ENCODE measurements at places on chromosomes 3 and 15. TPM values are rescaled to one million over a fixed set of nuclear protein-coding genes. Genes with fewer than 3 reads are reported as not detected.

The ABI3BP gene
- total RNA-seq: 16.8 TPM

The HGD gene
- not detected for total RNA-seq

The PLA2G4E gene
- total RNA-seq: not detected

- peak; percentile 69 for DNase-seq
- no peak overlapping the region for H3K27ac ChIP-seq
- H3K4me1 ChIP-seq: peaks cover 41% of the 10 kb centered on the region
- no peaks in the 10 kb centered on the region for H3K27me3 ChIP-seq
- H3K4me3 ChIP-seq: no peak overlapping the region
- H3K36me3 ChIP-seq: no peaks in the 10 kb centered on the region
These were observed 74.9 kb upstream of the MFGE8 start for GRCh38 chr15:88987934-88988671.

The ISLR gene
- total RNA-seq: 110 TPM

- peaks cover 28% of the 10 kb centered on the region for H3K27me3 ChIP-seq
- no peak overlapping the region for H3K27ac ChIP-seq
- no peak for DNase-seq
- H3K4me1 ChIP-seq: no peaks in the 10 kb centered on the region
These were observed 20.0 kb upstream of the CHRNB4 start for GRCh38 chr15:78661001-78661400.

DNA sequence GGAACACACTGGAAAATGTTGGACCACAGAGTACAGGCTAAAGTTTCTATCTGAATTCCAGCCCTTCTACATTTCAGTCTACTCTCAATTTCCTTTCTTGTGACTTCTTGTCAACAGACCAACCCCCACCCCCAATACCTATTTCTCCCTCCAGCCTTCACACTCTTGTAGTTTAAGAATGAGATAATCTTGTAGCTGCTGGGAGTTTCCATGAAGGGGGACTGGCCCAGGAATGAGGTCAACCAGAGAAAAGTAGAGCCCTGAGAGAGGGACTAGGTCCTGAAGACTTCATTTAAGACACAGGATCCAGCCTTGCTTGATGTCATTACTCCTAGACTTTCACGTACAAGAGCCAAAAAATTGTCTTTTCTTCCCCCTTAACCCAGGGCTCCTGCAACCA, 29.5 kb upstream of the FAM107A start:
- no peaks in the 10 kb centered on the region for H3K36me3 ChIP-seq
- no peak for DNase-seq
- peaks cover 38% of the 10 kb centered on the region for H3K27me3 ChIP-seq
- no peak overlapping the region for H3K4me3 ChIP-seq

The ZNF860 gene
- not detected for total RNA-seq

The HYKK gene
- total RNA-seq: 3.9 TPM

The NPAP1 gene
- not detected for total RNA-seq

The CHRM5 gene
- total RNA-seq: not detected

- DNase-seq: peak; percentile 41
- no peaks in the 10 kb centered on the region for H3K27me3 ChIP-seq
- H3K4me3 ChIP-seq: no peak overlapping the region
- H3K27ac ChIP-seq: no peak overlapping the region
These were observed 55.8 kb upstream of the IGF2BP2 start for GRCh38 chr3:185880600-185880999.

DNA sequence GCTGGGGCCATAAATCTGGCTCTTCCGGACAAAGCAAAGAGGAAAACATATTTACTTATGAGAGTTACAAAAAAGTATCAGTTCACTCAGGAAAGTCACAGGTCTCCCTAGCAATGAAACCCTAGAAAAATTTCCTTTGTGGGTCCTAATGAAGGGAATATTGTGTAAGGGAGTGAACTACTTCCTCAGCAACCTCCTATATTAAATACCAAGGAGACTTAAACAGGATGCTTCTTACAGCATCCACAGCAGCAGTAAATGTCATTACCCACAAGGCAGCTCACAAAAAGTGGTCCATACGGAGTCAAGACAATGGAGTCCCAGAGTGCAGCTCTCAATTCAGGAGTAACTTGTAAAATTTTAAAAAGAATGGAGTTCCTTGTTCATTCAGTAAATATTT, 14.9 kb upstream of the SLC24A5 start:
- peaks cover 39% of the 10 kb centered on the region for H3K27me3 ChIP-seq
- H3K4me3 ChIP-seq: no peak overlapping the region

The GPR27 gene
- total RNA-seq: not detected

- H3K4me1 ChIP-seq: peaks cover 40% of the 10 kb centered on the region
- no peaks in the 10 kb centered on the region for H3K36me3 ChIP-seq
- peak overlapping the region; percentile 37 for H3K4me3 ChIP-seq
- peak; percentile 99 for DNase-seq
- H3K27ac ChIP-seq: peak overlapping the region; percentile 97
These were observed 3.5 kb downstream of the ZNF710 start for GRCh38 chr15:90004671-90005070.

The ECE2 gene
- total RNA-seq: not detected

GRCh38 chr3:134423153-134423552, 48.9 kb upstream of the AMOTL2 start:
- H3K4me3 ChIP-seq: no peak overlapping the region
- H3K27ac ChIP-seq: no peak overlapping the region
- no peaks in the 10 kb centered on the region for H3K27me3 ChIP-seq
- H3K4me1 ChIP-seq: peaks cover 16% of the 10 kb centered on the region
- peak; percentile 39 for DNase-seq

DNA sequence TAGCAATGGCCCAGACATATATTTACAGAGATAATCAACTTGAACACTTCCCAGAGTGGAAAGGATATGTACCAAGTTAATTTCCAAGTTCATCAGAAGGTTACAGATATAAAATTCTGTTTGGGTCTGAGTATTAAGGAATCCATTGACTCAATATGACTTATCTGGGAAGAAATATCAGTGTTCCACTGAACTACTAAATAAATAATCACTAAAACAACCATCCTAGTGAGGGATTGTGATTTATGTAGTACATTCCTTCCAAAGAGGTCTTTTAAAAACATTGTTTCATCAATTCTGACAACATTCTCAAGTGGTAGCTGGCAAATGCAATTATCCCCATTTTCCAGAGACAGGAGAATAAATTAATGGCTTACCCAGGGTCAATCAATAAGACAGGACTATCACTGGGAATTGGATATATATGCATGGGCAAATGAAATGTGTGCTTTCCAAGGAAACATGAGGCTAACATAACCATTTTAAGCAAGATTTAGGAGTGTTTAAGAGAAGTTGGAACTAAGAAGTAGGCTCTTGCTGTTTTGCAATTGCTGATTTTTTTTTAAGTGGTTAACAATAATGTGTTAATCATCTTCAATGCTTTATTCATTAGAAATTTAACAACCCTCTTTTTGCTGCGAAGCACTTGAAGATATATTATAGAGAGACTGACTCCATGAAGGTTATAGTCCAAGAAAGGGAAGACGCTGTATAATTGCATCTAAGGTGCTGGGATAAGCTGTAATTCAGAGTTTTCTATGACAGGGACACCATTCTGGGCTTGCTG, 37.9 kb downstream of the SLC9A9 start:
- no peak overlapping the region for H3K27ac ChIP-seq
- no peak overlapping the region for H3K4me3 ChIP-seq

- no peaks in the 10 kb centered on the region for H3K27me3 ChIP-seq
- peak overlapping the region; percentile 19 for H3K4me3 ChIP-seq
- peaks cover 17% of the 10 kb centered on the region for H3K36me3 ChIP-seq
- DNase-seq: peak; percentile 47
- H3K27ac ChIP-seq: 0 out of 2 replicates have a peak overlapping the region, but pooled peaks have one; percentile 12
- H3K4me1 ChIP-seq: peaks cover 17% of the 10 kb centered on the region
These were observed 75.2 kb upstream of the ACAD9 start for GRCh38 chr3:128804017-128804810.

DNA sequence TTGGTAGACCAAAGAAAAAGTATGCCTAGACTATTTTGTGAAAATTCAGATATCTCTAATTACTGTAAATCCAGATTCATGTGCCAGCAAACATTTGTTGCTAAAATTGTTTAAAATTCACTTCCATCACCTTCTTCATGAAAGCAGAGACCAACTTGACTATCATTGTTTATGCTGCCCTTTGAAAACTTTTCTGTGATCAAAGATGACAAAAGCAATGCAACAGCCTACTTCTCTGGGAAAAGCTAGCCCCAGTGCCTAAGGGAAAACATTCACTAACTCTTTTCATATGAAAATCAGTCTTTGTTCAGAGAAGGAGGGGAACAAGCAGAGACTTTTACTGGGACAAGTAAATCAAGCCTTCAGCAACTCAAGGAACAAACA, 178.0 kb upstream of the P2RY1 start:
- no peaks in the 10 kb centered on the region for H3K4me1 ChIP-seq
- H3K36me3 ChIP-seq: no peaks in the 10 kb centered on the region
- no peak overlapping the region for H3K4me3 ChIP-seq
- H3K27me3 ChIP-seq: no peaks in the 10 kb centered on the region
- no peak for DNase-seq
- no peak overlapping the region for H3K27ac ChIP-seq

DNA sequence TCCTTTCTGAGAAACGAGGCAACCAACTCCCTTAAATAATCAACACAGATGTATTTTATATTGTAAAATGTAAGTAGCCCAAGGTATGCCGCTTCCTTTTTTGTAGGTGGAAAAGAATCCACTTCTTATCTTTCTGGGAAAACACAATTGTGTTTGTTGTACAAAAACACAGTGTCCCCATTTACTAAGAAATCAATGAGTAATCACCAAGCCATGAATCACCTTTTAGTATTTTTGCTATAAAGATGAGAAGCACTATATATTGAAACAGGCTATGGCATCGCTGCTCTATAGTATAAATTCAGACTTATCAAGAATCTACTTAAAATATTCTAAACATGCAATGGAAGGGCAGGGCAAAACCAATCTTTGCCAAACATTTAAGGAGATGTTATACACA, 104.0 kb downstream of the TNIK start:
- peaks cover 13% of the 10 kb centered on the region for H3K4me1 ChIP-seq
- H3K36me3 ChIP-seq: no peaks in the 10 kb centered on the region
- no peak overlapping the region for H3K4me3 ChIP-seq
- H3K27me3 ChIP-seq: 0 out of 2 replicates have a peak, but pooled peaks cover 5% of the 10 kb centered on the region
- no peak overlapping the region for H3K27ac ChIP-seq

DNA sequence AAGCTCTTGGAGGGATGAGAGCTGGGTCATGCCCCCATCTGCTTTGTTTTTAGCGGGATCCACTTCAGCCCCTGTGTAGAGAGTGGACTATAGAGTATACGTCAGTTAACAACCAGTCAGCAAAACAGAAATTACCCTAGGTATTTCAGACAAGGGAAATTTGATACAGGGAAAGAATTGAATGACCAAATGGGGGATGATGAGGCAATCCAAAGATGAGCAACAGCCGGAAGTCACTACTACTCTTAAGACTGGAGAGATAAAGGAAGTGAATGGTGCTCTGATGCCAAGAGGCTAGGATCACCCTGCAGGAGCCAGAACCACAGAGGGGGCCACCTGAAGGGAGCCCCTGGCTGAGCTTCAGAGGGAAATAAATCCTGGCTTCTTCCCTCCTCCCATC, 1.7 kb upstream of the GPR62 start:
- H3K4me1 ChIP-seq: no peaks in the 10 kb centered on the region
- H3K36me3 ChIP-seq: no peaks in the 10 kb centered on the region
- H3K27me3 ChIP-seq: no peaks in the 10 kb centered on the region
- peak; percentile 84 for DNase-seq
- no peak overlapping the region for H3K4me3 ChIP-seq
- 0 out of 2 replicates have a peak overlapping the region, but pooled peaks have one; percentile 29 for H3K27ac ChIP-seq

The RBPMS2 gene
- total RNA-seq: not detected

The ZNF717 gene
- total RNA-seq: 6.7 TPM

- peak; percentile 71 for DNase-seq
- no peak overlapping the region for H3K27ac ChIP-seq
- no peak overlapping the region for H3K4me3 ChIP-seq
- 0 out of 2 replicates have a peak, but pooled peaks cover under 1% of the 10 kb centered on the region for H3K36me3 ChIP-seq
- H3K4me1 ChIP-seq: peaks cover 24% of the 10 kb centered on the region
These were observed 152.2 kb downstream of the ALCAM start for GRCh38 chr3:105518806-105519418.

GRCh38 chr15:62881056-62881455, 161.5 kb upstream of the TPM1 start:
- no peaks in the 10 kb centered on the region for H3K36me3 ChIP-seq
- peaks cover 15% of the 10 kb centered on the region for H3K4me1 ChIP-seq
- no peak overlapping the region for H3K4me3 ChIP-seq

GRCh38 chr3:155737844-155738460, 6.9 kb downstream of the PLCH1 start:
- DNase-seq: no peak
- no peaks in the 10 kb centered on the region for H3K36me3 ChIP-seq
- peaks cover 19% of the 10 kb centered on the region for H3K27me3 ChIP-seq
- no peak overlapping the region for H3K27ac ChIP-seq
- H3K4me1 ChIP-seq: no peaks in the 10 kb centered on the region

GRCh38 chr3:128447561-128448013, 19.1 kb downstream of the DNAJB8 start:
- H3K27me3 ChIP-seq: no peaks in the 10 kb centered on the region
- no peaks in the 10 kb centered on the region for H3K36me3 ChIP-seq
- H3K4me1 ChIP-seq: no peaks in the 10 kb centered on the region
- no peak overlapping the region for H3K27ac ChIP-seq

The SELENOS gene
- 98.7 TPM for total RNA-seq

The FANCD2OS gene
- not detected for total RNA-seq

DNA sequence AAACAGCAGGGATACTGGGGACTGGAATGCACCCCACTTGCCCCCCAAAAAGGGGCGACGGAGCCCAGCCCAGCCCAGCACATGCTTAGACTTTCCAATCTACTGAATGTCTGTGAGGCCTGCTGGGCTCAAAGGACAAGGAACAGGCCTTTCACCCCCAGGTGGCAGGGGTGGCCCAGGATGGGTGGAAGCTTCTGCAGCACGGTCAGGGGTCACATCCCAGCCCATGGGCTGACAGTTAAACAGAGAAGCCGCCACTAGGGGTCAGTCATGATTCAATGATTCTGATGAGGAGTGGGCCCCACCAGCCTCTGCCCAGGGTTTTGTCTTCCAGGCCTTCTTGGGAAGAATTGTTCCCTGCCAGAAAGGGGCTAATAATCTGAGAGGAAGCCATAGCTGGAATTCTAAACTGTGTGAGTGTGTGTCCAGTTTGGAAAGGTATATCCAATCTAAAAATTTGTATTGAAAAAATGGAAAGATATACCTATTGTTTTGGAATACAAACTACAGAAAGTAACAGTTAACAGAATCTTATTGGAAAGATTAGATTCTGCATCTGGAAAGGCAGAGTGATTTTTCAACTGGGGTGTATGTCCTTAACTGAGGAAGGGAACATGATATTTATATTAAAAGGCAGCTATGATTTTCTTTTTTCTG, 2.2 kb downstream of the CHRNB4 start:
- peaks cover 14% of the 10 kb centered on the region for H3K27me3 ChIP-seq
- H3K36me3 ChIP-seq: no peaks in the 10 kb centered on the region
- DNase-seq: peak; percentile 53
- no peaks in the 10 kb centered on the region for H3K4me1 ChIP-seq
- H3K27ac ChIP-seq: no peak overlapping the region
- H3K4me3 ChIP-seq: no peak overlapping the region

GRCh38 chr3:43146599-43146998, 40.7 kb upstream of the POMGNT2 start:
- H3K27me3 ChIP-seq: no peaks in the 10 kb centered on the region
- no peak for DNase-seq

GRCh38 chr3:171178714-171179113, 152.2 kb upstream of the SLC2A2 start:
- DNase-seq: peak; percentile 42
- H3K27ac ChIP-seq: no peak overlapping the region
- H3K36me3 ChIP-seq: no peaks in the 10 kb centered on the region

- no peaks in the 10 kb centered on the region for H3K36me3 ChIP-seq
- H3K27ac ChIP-seq: no peak overlapping the region
- H3K27me3 ChIP-seq: no peaks in the 10 kb centered on the region
- DNase-seq: peak; percentile 10
These were observed 63.1 kb upstream of the MCTP2 start for GRCh38 chr15:94168250-94168649.

The PFN2 gene
- total RNA-seq: 174 TPM

Data from GM23248 (cell line).